Stimulated activated CD8-positive, alpha-beta memory T cell treated with anti-CD3 and anti-CD28 coated beads, Interleukin-7, amount 100 ng/mL, for 4 hours (primary cell): ENCODE measurements at places on chromosomes 6 and 20.

GRCh38 chr6:16285467-16286150, 47.2 kb downstream of the GMPR start:
- no peak for DNase-seq

DNA sequence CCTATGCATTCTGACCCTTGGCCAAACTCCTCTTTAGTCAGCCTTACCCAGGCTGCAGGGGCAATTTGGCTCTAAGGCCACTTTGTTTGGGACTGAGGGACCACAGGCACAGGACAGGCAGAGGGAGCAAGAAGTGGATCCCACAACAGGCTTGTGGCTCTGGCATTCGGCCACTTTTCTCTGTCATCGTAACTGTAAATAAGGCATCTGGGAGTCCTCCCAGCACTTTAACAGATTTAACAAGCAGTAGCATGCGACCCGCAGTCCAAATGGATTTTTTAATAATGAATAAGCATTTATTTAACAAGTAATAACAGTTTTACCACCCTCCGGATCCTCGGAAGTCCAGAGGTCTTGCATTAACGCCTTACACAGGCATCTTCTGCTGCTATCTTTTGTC, 16.1 kb upstream of the CDH22 start:
- DNase-seq: no peak

DNA sequence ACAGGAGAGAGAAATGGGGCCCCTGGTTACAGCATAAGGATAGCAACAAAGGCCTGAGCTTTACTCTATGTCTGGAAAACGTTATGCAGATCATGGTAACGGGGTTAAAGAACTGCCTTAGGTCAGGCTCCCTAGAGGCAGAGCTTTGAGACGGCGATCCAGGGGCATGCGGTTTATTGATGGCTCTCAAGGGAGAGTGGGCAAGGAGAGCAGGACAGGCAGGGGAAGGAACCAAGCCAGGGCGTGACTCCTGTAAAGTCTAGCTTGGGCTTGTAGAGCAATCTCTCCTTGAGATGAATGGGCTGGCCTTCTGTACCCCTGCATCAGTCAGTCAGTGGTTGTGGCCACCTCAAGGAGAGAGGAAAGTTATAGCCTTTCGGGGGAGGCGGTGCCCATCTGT, 12.5 kb upstream of the FERMT1 start:
- no peak for DNase-seq

DNA sequence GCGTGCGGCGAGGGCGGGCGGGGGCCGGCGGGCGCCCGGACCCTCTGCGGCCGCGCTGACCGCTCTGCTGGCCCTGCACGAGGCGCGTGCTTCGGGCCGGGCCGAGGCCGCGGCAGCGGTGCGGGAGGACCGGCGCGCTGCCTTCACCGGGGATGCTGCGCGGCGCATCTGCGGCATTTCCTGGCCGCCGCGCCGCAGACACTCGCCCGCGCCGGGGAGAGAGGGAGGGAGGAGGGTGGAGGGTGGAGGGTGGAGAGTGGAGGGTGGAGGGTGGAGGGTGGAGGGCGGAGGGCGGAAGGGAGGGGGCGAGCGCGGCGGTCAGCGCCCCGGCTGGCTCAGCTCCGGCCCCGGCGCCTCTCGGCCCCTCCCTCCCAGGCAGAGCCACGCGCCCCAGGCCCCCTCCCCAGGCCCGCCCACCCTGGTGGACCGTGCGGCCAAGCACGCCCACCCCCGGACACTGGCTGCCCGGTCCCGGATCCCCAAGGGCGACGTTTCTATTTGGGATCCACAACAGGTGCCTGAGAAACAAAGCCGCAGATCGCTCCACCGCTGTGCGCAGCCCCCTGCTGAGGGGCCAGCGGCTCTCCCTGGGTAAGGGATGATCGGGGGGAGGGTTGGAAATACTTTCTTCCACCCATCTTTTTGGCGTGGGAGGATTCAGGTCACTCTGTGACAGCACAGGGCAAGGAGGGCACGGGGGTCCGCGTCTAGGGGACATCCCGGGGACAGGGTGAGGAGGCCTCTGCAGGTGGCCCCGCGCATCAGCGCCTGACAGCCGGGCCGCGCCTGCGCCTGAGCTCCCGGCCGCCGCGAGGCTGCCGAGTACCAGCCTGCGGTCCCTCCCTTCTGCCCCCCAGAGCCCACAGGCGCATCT, 111.2 kb upstream of the BEND6 start:
- peak; percentile 20 for DNase-seq

GRCh38 chr6:107600936-107601335, 111.0 kb downstream of the SOBP start:
- DNase-seq: no peak

- DNase-seq: no peak
Measured at GRCh38 chr6:11785415-11785773, 6.8 kb upstream of the ADTRP start.

DNA sequence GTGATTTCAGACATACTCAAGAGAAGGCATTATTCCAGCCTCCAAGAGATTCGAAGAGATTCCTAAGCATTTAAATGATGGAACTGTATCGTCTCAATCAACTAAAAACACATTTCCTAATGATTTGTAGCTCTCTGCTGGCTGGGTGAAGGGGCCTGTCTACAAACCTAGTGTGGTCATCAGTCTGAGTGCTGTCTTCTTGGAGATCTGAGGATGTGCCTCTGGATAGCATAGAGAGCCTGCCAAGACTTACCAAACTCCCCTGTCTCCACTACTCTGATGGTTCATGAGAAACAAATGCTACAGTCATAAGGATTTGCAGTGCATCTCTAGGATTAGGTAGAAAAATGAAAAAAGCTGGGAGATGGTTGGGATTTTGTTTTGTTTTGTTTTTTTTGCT, 176.9 kb upstream of the CITED2 start:
- no peak for DNase-seq

- DNase-seq: no peak
Measured at GRCh38 chr20:7383216-7383615, 557.0 kb downstream of the HAO1 start.

GRCh38 chr6:138211601-138212000, 6.7 kb downstream of the PBOV1 start:
- no peak for DNase-seq
